ENCODE measurements at places on chromosomes 1 and 21.
A peak's percentile ranks its signal among the peaks of the same experiment; 100 is the strongest.

- no peak for DNase-seq
These were observed 69.6 kb downstream of the HSPA13 start for GRCh38 chr21:14313300-14313699.

GRCh38 chr1:242017580-242018233 is 18.8 kb upstream of the MAP1LC3C start:
- peak; percentile 4 for DNase-seq

DNA sequence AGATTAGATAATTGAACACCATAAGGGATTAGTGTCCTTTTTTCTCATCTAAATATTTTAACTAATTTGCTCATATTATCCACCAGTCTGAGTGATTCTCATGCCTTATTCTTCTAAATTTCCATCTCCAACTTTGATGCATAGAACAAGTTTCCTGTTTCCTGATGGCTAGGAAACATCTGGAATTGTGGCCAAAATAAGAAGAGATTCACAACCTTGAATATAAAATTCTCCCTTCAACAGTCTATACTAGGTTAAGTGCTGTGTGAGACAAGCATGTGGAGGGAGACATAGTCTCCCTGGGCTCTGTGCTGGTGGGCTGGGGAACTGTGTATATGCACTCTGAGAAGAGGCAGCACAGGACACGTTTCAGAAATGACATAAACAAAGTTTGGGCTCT is 21.6 kb upstream of the ROR1 start:
- DNase-seq, result no peak

DNA sequence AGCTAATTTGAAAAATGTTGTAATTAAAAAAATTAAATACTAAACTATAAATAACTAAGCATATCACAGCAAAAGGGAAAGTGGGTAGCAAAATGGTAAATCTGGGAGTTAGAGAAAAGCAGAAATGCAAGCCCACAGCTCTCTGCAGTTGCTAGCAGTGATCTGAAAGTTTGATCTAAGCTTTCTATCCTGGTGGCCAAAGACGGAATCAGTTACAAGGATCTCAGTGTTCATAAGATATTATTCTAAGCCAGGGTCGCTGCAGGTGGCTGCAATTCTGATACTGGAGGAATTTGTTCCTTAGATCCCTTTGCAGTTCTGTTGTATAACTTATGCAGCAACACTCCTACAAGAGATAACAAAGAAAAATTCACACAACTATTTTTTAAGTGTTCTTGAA is 363.7 kb downstream of the SETD4 start:
- DNase-seq, result no peak

GRCh38 chr1:109756848-109757521 is 6.7 kb downstream of the EPS8L3 start:
- no peak for DNase-seq

Data from stimulated activated CD4-positive, alpha-beta T cell treated with anti-CD3 and anti-CD28 coated beads, Interleukin-1b, Interleukin-23, amount 100 ng/mL, for 1 hour (primary cell).